ENCODE measurements at places on chromosomes 5 and 9. TPM values are rescaled to one million over a fixed set of nuclear protein-coding genes. Genes with fewer than 3 reads are reported as not detected.

The ADGRV1 gene
- 0.99 TPM for total RNA-seq

DNA sequence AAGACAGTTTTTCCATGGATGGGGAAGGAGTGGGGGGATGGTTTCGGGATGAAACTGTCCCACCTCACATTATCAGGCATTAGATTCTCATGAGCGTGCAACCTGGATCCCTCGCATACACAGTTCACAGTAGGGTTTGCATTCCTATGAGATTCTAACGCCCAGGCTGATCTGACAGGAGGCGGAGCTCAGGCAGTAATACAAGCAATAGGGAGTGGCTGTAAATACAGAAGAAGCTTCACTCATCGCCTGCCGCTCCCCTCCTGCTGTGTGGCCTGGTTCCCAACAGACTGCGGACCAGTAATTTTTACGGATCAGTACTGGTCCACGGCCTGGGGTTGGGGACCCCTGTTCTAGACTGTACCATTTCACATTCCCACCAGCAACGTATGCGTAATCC lies 68.3 kb upstream of the OTULINL start:
- no peak for DNase-seq

The SLC46A2 gene
- not detected for total RNA-seq

- DNase-seq = no peak
Measured at GRCh38 chr5:143931476-143931875, 119.5 kb downstream of the HMHB1 start.

The PRSS3 gene
- not detected for total RNA-seq

DNA sequence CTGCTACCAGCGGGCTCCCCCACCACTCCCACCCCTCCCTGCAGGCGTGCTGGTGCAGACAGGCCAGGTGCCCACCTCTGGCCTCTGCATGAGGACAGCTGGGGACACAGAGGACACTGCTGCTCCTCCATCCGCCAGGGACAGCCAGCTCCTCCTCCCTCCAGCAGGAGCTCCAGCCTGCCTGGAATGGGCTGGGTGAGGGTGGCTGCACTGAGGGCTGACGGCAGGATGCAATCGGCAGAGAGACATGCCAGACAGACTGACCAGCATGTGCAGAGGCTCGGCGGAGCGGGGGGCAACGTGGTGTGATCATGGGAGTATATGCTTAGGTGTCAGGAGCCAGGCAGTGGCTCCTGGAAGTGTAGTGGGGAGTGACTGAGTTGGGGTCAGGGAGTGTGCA lies 68.4 kb downstream of the RASGEF1C start:
- DNase-seq = no peak

DNA sequence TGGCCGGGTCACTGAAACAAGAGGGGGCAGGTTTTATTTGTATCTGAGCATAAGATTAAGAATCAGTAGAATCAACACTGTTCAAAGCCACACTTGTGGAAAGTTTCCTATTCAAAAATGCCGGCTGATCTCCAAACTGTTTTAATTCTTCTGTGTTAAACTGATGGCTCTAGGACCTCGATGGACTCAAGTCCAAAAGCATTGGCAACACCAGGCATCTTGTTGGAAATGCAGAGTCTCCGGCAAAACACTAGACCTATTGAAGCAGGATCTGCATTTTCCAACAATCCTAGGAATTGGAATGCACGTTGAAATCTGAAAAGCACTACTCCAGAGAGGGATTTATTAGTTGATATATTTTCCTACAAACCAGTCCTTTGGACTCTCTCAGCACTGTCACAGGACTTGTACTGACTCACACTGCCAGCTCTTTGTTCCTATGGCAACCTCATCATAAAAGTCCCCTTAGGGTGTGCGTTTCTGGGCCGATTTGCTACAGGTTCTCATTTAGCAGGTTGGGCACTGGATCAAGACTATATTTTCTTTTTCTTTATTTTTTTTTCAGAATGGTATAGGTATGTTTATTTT lies 48.1 kb upstream of the PCA3 start:
- DNase-seq = no peak

GRCh38 chr5:35640623-35641022 lies 23.0 kb downstream of the SPEF2 start:
- no peak for DNase-seq

- no peak for DNase-seq
Measured at GRCh38 chr9:7115606-7116005, 357.8 kb downstream of the KDM4C start.

- DNase-seq = no peak
Measured at GRCh38 chr5:127612441-127613141, 36.3 kb upstream of the CTXN3 start.

The MOB3B gene
- 7.6 TPM for total RNA-seq

GRCh38 chr5:42390115-42390514 lies 33.1 kb upstream of the GHR start:
- no peak for DNase-seq

The FAM221B gene
- total RNA-seq = not detected

GRCh38 chr9:6439051-6439703 lies 26.2 kb downstream of the UHRF2 start:
- DNase-seq = no peak

The FOXD4L5 gene
- total RNA-seq = 0.16 TPM

GRCh38 chr5:139670369-139671095 lies 22.4 kb downstream of the CXXC5 start:
- no peak for DNase-seq

- DNase-seq = no peak
Measured at GRCh38 chr5:170168002-170168401, 62.3 kb downstream of the FOXI1 start.

The SPATA31C1 gene
- total RNA-seq = not detected

DNA sequence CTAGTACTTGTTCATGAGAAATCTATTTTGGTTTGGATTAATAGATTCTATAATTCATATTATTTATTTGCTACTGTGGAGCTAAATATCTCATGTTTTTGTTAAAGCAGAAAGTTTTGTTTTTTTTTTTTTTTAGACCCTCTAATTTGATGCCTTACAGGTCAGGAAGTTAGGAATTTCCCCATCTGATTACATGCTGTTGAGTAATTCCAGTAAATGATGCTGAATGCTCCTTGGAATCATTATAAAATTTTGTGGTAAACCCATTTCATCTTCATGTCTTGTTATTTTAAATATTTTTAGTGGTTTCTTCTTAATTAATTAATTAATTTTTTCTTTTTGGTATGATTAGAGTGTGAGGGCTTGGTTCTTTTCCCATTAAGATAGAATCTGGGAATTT lies 35.6 kb downstream of the NNT start:
- DNase-seq = no peak

DNA sequence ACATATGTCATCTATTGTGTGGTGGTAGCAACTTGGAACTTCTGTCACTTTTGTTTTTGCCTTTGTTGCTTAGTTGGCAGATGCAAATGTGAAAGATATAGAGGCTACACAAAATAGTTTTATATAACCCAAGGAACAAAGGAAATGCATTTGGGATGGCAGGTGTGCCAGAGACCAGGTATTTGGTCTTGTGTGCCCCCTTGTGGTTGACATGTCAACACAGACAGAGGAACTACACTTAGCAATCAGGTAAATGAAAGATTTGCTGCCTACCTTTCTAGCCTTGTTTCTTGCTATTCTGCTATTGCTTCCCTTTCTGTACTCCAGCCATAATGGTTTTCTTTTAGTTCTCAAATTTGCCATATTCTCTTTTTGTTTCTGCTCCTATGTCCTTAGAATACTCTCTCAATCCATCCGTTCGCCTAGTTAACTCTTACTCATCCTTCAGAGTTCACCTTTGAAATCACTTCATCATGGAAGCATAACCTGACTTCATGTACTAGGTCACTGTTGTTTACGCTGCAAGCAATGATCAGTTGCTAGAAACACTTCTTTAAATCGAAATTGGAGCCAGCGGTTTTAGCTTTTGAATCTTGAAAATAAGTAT lies 119.5 kb downstream of the TRPM3 start:
- DNase-seq = no peak

The KLF4 gene
- total RNA-seq = 113 TPM

DNA sequence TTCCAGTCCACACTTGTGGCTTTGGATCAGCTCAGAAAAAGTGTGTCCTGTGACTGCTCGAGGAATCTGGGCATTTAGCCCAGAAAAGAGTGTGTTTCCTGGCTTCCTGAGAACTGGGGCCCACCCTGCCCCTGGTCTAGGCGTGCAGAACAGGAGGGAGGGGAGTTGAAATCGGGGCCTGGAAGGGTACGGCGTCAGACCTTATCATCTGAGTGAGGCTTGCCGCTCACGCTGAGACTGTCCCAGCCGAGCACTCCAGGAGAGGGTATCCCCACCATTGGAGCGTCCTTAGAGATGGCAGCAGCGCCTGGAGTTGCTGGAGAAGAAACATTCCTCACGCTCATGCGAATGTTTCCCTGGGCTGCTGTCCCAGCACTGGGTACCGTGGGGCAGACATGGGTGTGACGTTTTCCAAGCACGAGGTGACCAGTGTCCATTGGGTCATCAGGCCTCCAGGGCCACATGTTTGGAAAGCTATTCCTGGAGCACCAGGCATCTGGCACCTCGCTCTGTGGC lies 22.5 kb downstream of the NEK6 start:
- no peak for DNase-seq

- DNase-seq = no peak
Measured at GRCh38 chr5:115430374-115430773, 114.2 kb downstream of the FEM1C start.

DNA sequence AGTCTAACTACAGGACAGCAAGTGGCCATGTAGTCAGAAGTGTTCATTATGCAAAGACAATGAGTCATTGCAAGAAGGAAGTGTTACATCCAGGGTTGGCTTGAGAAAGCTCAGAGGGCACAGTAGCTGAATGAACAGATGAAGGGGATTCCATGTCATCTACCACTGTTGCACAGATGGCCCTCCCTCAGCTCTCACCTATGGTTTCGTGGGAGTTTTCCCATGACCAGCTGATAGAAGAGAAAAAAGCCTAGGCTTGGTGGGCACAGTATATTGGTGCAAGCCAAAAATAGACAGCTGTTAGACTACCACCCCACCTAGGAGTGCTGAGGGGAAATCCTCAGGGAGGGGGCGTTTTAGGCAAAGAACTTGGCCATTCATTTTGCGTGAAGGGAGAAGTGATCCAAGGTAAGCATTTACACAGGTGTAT lies 217.0 kb downstream of the DMRT2 start:
- no peak for DNase-seq

DNA sequence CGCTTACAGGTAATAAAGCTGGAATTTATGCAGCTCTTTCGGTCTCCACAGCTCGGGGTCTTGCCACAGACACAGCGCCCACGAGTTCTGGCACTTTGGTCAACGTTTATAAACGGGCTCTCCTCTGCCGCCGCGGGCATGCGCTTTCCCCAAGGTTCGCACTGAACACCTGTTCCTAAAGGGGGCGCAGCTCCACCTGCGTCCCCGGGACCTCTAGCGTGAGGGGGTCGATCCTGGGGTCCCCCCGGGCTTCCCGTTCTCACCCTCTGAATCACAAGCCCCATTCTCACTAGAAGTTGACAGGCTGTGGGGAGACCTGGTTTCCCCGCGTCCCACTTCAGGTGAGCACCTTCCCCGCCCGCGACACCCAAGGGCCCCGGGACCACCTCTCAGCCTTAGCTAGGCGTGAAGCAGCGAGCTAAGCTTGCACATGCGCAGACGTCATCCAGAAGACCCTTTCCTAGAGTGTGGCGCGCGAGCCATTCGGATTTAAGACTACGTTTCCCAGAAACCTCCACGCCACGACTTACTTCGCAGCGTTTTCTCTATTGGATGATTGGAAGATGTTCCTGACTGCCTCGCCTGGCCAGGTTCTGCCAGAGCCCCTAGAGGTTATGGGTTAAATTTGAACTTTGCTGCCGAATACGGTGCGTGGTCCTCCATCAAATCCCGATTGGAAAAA lies 21.3 kb upstream of the ZNF782 start:
- peak; percentile 89 for DNase-seq

GRCh38 chr5:107322936-107323335 lies 347.8 kb downstream of the EFNA5 start:
- DNase-seq = no peak

DNA sequence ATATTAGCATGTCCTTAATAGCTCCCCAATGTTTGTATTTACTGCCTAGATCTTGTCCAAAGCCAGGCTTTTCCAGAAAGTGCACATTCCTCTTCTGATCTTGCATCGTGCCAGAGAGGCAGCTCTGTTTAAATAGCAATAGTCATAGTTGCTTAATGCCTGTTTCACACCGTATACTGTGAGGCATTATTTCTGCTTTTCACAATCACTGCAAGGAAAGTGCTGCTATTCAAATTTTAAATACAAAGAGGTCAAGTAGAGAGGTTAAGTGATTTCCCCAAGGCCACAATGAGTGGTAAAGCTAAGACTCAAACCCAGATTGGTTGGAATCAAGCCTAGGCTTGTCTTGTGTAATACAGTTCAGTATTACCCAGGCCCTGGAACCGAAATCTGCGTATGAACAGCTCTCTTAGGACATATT lies 153.6 kb downstream of the SNX18 start:
- DNase-seq = no peak

DNA sequence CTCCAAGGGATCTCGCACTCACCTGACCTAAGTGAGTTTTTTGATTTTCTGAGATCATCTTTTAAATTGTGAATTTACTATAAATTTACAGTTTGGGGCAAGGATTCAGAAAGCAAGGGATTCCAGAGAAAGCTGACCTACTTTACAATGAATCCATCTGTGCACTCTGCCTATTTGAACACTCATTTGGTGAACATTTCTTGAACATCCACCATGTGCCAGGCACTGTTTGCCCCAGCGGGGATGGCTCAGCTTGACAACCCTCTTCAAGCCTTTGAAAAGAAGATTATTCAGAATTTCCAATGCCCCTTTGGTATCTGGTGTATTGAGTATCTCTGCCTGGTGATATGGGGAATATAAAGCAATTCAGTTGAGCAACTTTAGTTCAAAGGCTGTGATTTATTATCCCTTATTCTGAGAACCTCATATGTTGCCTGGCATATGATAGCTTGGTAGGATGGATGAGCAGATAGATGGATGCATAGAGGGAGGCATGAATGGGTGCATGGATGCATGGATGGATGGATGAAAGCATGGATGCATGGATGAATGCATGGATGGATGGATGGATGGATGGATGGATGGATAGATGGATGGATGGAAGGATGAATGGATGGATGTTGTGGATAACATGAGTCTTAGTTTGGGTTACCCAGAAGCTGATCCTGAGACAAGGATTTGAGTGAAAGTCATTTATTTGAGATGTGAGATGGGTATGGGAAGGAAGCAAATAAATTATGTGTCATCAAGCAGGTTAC lies 149.7 kb upstream of the ZNF366 start:
- DNase-seq = no peak

GRCh38 chr5:143646961-143647360 lies 165.0 kb upstream of the HMHB1 start:
- no peak for DNase-seq

DNA sequence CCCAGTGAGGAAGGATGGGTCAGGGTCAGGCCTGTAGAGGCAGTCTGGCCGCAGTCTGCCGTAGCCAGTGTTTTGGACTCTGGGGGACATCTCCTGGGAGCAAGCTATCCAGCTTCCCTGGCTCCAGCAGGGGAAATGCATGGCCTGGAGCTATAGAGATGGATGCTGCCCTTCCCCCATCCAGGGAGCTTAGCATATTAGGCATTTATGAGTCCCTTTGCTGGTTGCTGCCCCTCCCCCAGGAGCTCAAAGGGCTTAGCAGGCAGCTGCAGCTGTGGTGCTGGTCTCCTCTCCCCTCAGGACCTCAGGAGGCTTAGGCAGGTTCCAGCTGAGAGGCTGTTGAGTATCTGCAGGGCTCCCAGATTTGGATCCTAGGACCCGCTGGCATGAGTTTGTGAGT lies 1158.7 kb downstream of the DTWD2 start:
- no peak for DNase-seq

The SLC34A3 gene
- not detected for total RNA-seq

Measured in osteocyte (in vitro differentiated cells).